ENCODE measurements at places on chromosomes 6 and 20.

- DNase-seq: no peak
Observed at GRCh38 chr6:31132806-31133205, 6.1 kb downstream of the PSORS1C2 start.

DNA sequence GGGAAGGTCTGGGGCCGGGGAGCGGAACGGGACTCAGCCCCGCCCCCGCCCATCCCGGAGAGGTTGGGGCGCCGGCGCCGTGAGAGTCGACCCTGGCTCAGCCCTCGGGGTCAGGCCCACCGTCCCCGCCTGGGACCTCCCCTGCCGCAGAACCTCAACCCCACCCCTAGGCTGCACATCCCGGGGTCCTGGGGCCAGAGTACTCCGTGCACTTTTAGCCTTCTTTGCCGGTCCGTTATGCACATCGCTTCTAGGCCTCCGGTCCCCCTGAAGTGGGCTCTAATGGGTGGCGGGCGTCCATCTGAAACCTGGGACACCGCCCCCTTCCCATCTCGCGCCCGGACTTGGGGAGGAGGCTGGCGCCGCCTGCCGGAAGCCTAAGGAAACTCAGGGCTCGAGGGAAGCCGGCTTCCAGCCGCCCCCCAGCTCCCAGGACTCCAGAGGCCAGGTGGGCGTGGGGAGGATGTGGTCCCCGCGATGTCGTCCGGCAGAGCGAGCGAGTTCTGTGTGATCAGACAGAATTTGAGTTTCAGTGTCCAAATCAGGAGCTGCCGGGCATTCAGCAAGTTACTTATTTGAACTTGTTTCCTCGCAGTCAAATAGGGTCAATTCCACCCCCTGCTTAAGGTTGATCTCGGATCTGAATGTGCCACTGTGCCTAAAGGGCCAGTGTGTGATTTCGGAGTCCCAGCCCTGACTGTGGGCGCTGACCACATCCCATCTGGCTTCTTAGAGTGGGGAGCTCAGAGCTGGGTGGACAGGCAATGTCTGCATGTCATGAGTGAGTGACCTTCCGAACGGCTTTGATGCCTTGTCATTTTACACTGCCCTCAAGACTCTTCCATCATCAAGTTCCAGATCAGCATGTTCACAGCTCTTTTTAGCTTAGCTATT is 47.6 kb downstream of the CPXM1 start:
- no peak for DNase-seq

- no peak for DNase-seq
Observed at GRCh38 chr20:22905658-22906057, 129.5 kb upstream of the SSTR4 start.

DNA sequence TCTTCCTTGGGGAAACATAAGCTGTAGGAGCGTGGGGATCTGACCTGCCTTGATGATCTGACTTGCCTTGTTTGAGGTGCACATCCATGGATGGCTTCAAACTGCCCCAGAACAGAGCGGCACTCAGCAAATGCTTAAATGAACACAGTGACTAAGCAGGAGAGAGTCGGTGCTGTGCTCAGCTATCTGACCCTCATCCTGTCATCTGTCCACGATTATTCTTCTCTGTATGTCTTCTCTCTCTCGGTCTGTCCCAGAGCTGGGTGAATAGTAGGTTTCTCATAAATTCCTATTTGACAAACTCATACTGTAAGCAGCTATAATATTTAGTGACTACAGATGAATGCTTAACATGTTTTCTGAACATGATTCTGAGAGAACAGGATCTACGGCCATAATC is 37.3 kb downstream of the TRAM2 start:
- DNase-seq: no peak

DNA sequence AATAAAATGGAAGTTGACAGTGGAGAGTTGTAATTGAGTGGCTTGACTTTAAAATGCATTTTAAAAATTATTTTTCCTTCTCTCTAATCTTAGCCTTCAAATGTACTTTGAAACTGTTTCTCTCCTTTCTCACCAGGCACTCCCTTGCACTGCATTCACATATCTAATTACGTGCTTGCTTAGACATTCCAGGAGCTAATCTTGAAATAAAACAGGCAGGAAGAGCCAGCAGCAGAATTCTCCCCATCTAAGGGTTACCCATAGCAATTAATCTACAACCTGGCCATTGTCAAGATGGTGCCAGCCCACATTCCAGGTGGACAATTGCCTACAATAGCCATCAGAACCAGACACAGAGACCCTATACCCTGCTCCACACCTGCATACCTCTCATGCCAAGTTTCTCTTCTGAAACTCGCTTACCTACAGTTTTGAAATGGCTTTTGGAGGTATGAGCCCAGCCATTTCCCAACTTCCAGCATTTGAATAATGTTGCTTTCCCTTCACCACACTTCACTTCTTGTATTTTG is 167.6 kb upstream of the GJE1 start:
- no peak for DNase-seq

Data from stimulated activated CD8-positive, alpha-beta memory T cell treated with anti-CD3 and anti-CD28 coated beads, Interleukin-4, amount 100 ng/mL, for 24 hours (primary cell).